Ovary (tissue), 10 donors: ENCODE measurements at places on chromosomes 2 and 18. TPM values are rescaled to one million over a fixed set of nuclear protein-coding genes. Genes with fewer than 3 reads are reported as not detected.

The UBE2E3 gene
- polyA plus RNA-seq, result 96.3 TPM

The TFPI gene
- 98.0 TPM for polyA plus RNA-seq

The PXDN gene
- 39.2 TPM for polyA plus RNA-seq

The GCG gene
- not detected for polyA plus RNA-seq
